ENCODE measurements at places on chromosomes 4 and X.

DNA sequence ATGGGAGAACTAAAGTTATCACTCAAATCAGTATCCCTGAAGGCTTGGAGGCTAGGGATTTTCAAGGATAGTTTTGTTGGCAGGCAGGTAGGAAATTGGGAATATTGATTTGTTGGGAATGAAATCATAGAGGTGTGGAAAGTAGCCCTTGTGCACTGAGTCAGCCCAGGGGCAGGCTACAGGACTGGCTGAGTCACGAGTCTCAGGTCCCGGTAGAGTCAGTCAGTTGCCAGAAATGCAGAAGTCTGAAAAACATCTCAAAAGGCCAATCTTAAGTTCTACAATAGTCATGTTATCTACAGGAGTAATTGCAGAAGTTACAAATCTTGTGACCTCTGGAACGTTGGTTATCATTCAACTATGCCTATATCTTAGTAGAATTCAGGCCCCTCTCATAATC, 153.1 kb downstream of the GC start:
- DNase-seq = no peak

- no peak for DNase-seq
Measured at GRCh38 chrX:46456125-46456922, 88.9 kb downstream of the ZNF674 start.

- no peak for DNase-seq
Measured at GRCh38 chr4:185171373-185172071, 28.5 kb downstream of the SLC25A4 start.

- DNase-seq = no peak
Measured at GRCh38 chrX:120453985-120454384, 15.1 kb downstream of the LAMP2 start.

DNA sequence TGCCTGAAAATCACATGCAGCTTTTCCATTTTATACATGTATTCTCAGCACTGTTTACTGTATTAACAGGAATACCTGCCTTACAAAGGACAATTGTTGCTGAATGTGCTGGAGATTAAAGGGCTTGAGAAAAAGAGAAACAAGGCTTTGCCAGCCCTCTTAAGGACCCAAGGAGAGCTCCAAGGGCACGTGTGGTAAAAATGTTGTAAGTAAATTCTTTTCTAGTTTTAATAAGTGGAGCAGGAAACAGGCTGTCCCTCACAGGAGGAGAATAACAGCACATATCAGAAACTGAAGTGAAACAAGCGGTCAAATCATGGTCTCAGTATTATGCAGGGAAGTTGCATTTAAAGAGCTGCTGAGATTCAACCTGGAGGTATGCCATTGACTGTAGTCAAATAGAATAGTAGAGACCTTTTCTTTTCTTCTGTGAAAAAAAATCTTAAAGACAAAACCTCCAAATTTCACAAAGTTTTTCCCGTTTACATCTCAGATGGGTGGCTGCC, 18.5 kb downstream of the IGFBP7 start:
- DNase-seq = no peak

Data from CD4-positive, alpha-beta T cell treated with Interleukin-12 subunit alpha and Interleukin-12 subunit beta, for 1 hour (primary cell).